ENCODE measurements at places on chromosomes 16 and 17. TPM values are rescaled to one million over a fixed set of nuclear protein-coding genes. Genes with fewer than 3 reads are reported as not detected.

Gene VWA3A
- polyA plus RNA-seq: 0.70 TPM

Gene LLGL1
- not detected for polyA plus RNA-seq

Gene AOC2
- polyA plus RNA-seq: not detected

Gene SLC13A2
- polyA plus RNA-seq: not detected

Gene NEUROD2
- polyA plus RNA-seq: 2.9 TPM

Gene HYDIN
- 0.80 TPM for polyA plus RNA-seq

All from Purkinje cell (primary cell).